GM10248 (cell line): ENCODE measurements at places on chromosomes 1 and 21.

DNA sequence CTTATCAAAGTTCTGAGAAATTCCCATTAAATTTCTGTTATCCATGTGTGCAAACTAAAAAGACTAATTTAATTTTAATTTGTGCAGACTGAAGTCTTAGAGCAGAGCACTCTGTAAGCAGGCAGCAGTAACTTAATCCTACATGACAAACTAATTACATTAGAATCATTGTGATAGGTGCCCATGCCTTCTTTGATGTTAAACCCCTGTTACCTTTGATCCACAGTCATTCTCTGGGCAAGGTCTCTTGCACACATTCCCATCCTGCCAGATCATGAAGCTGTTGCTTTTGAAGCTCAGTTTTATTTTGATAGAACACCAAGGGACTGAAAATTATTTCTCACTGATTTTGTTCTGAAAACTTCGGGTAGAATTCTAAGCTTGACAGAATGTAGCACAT lies 77.2 kb downstream of the BCAR3 start:
- no peak for DNase-seq

DNA sequence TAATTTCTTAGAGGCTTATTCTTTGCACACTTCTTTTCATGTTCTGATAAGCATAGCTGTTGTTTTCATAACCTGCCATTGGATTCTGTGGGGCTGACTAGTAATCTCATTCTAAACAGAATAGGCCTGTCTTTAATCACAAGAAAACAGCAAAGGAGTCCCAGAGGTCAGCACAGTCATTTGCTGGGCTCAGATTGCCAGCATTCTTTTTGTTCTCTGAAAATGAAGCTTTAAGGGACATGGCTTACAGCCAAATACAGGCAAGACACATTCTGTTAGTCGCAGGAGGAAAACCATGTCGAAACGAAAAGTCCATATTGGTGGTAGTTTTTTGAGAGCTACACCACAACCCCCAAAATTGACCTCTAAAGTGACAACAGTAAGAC lies 75.0 kb downstream of the MRPS6 start:
- no peak for DNase-seq

DNA sequence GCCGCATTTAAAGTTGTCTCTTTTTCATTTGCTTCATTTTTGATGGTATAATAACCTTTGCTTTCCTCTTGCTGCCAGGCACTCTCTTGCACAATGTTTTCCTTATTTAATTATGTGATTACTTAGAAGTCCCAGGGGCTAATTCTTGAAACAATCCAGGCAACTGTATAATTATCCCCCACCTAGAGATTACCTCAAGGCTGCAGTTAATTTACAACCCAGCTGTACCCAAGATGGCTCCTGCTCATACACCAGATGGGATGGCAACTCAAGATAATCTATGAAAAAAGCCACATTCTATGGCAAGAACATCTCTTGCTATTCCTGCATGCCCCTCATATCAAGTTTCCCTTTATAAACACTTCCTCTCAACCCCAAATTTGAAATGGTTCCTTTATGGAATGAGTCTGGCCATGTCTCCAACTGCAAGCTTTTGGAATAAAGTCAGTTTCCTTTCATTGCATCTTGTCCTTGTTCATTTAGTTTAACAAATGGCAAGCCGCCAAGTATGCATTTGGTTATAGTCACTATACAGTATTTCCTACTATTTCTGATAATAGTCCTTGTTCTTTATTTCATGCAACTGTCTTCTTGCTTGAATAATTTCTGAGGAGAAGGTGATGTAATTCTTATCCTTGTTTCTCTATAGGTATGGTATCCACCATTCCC lies 1042.6 kb downstream of the PLA2G4A start:
- DNase-seq = no peak

DNA sequence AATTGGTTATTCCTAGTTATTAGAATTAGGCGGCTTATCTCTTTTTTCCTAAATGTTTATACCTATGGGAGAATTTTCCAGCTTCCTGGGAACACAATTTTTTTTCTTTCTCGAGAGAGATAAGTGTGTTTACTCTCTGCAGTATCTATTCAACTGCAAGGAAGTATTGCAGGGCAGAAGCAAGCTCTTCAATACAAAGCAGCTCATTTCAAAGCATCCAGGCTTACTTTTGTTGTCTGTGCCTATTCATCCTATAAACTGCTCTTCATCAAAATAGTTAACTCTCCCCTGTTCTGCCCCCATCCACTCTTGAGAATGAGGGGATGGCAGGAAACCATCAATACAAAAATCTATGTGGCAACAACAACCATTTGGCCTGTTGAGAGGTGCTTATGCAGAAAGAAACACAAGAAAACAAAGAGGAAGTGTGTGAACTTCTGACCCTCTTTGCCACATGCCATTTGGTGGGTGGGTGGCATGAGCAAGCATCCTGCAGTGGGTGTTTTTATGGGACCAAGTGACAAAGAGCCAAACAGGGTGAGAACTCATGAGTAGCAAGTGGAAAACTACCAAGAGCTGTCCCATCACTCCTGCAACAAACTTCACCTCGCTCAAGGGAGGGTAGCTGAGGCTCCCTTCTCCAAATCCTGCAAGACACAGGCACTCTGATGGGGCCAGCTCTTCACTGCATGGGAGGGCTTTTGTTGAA lies 50.6 kb upstream of the MRPS6 start:
- DNase-seq = no peak
